Thyroid gland (tissue), 4 donors: ENCODE measurements at places on chromosomes 16 and 17.

- no peak for DNase-seq
These were observed 8.1 kb downstream of the SMURF2 start for GRCh38 chr17:64653985-64654355.

- DNase-seq, result no peak
These were observed 9.9 kb downstream of the HAP1 start for GRCh38 chr17:41724476-41725050.

DNA sequence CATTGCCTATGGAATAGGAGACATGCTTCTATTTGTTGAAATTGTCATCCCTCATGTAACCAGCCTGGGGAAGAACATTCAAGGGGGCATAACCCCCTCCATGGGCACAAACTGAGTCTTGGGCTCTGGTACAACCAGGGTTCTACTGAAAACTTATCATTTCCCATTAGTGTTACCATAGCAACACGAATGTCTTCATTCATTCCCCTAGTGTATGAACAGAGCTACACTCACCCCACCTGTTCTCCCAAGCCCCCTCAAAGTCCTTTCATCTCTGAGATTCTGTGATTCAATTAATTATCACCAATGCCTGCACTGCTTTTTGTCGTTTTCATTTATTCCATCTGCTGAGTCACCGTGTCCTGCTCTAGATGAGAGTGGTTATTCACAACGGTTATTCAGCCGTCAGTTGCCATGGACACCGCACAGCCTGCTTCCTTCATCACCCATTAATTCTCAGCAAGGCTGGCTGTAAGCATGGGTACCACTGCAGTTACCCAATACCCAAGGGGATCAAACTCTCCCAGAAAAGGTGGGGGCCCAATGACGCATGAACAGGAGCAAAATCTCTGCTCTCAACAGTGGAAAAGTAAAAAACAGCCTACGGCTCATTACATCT is 1.6 kb upstream of the GAST start:
- DNase-seq, result no peak

GRCh38 chr16:57113042-57113453 is 20.7 kb downstream of the CPNE2 start:
- DNase-seq, result peak; percentile 83

DNA sequence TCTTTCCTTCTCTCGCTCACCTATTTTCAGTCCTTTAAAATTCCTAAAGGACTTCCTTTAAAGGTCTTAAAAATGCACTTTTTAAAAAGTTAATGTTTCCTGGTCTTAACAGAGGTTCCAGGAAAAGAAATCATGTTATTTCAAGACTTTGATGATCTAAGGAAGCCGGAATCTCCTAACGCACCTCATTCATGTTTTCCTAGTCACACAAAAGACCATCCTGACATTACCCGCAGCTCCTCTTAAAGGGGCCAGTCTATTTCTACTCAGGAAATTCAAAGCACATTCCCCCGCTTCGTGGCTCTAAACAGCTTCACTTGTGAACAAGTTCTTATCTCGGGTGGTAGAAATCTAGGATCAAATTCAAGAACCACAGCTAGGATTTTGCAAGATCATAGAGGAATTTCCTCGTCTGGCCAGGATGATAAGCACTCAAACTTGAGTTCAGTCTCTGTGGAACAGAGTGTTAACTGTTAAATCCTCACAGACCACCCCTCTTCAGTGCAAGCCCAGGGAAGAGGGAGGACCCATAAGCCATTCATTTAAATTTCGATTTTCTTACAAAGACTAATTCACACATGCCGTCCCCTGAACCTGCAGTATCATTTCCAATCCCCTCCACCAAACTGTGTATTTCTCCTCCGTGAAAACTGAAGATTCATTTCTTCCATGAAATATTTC is 137.1 kb upstream of the AXIN2 start:
- DNase-seq, result no peak

- no peak for DNase-seq
These were observed 21.1 kb upstream of the KRT24 start for GRCh38 chr17:40724656-40725055.

- DNase-seq, result no peak
These were observed 658 bp downstream of the RAB5C start for GRCh38 chr17:42153919-42154742.

DNA sequence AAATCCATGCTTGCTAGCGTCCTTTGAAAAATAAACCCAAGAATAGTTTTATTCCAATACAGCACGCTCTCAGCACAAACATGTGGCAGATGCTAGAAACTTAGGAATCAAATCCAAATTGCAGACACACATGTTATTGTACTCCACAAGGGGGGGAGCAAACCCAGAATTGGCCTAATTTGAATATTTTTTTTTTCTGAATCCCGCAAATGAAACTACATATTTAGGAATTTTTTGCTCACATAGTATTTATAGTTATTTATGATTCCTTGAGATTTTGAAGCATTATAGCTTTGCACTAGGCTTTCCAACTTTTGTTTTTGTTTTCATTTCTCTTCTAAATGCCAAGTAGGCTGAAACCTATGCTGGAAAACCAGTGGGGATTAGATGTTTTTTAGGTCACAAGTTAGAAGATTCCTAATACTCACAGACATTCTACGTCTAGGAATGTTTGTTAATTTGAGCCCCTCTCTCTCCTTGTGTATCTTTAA is 59.3 kb upstream of the CDH11 start:
- no peak for DNase-seq

GRCh38 chr17:43051969-43052368 is 26.9 kb downstream of the RND2 start:
- DNase-seq, result no peak

GRCh38 chr16:54062361-54063278 is 224.0 kb downstream of the IRX3 start:
- no peak for DNase-seq

- DNase-seq, result no peak
These were observed 103.1 kb downstream of the SOX9 start for GRCh38 chr17:72223866-72224291.

DNA sequence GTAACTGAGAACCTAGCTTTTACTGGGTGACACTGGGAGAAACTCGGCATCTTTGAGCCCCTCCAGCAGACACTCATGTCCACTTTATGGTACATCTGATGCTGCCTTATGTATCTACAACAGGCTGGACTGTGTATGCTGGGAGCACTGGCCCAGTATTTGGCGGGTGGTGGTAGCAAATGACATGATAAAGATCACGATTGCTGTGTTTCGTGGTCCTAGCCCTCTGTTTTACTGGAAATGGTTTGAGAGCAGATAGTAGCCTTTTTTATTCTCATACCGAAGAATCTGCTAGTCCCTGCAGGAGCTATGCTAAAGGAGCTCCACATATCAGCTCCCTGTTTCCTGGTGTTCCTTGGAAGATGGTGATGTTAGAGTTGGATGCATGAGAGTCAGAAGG is 150.3 kb downstream of the CCDC182 start:
- no peak for DNase-seq

- DNase-seq, result no peak
These were observed 14.2 kb upstream of the CCL1 start for GRCh38 chr17:34377078-34377823.

GRCh38 chr16:595094-595528 is 5.2 kb downstream of the RAB40C start:
- no peak for DNase-seq

- DNase-seq, result no peak
These were observed 527 bp upstream of the MGAT5B start for GRCh38 chr17:76867578-76868175.

GRCh38 chr16:65908568-65908967 is 457.9 kb upstream of the CDH5 start:
- no peak for DNase-seq

DNA sequence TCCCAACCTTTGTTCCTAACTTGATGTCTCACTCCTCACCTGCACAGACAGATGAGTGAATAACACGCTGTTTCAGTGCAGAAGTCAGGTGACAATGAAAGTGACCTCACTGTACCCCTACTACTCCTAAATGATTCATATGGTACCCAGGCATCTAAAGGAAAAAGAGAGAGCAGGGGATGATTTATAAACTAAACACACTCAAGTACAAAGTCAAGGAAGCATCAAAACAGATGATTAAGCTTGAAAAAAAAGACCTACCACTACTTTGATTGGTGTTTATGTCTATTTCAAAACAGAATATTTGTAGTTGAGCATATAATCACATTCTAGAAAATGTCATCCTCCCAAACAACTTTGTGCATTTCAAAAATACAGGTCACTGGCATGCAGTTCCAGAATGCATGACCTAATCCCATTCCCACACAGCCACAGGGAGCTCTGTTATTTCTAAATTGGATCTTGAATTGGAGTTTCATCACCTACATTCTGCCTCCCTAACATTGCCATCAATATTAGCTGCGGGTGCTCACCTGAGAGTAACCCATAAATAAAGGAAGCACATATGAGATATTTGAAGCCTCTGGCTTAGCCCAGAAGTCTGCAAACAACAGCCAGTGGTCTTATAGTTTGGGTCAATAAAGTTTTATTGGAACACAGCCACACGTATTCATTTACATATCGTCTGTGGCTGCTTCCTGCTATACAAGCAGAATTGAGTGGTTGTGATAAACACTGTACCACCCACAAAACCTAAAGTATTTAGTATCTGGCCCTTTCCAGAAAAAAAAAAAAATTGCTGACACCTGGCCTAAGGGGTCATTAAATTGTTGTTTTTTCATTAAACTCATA is 14.0 kb downstream of the HS3ST3A1 start:
- DNase-seq, result no peak

DNA sequence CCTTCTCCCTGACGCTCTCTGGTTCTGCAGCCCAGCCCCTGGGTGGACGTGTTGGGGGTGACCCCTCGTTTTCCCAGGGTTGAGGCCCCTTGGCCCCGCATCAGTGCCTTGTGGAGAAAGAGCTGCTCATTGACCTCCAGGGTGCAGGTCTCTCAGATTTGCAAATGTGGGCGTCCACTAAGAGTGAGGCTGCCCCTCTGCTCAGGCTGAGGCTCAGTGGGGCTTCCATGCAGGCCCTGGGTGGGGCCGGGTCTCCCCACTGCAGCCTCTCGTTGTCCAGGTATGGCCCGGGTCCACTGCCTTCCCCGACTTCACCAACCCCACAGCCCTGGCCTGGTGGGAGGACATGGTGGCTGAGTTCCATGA is 9.0 kb downstream of the GAA start:
- no peak for DNase-seq

DNA sequence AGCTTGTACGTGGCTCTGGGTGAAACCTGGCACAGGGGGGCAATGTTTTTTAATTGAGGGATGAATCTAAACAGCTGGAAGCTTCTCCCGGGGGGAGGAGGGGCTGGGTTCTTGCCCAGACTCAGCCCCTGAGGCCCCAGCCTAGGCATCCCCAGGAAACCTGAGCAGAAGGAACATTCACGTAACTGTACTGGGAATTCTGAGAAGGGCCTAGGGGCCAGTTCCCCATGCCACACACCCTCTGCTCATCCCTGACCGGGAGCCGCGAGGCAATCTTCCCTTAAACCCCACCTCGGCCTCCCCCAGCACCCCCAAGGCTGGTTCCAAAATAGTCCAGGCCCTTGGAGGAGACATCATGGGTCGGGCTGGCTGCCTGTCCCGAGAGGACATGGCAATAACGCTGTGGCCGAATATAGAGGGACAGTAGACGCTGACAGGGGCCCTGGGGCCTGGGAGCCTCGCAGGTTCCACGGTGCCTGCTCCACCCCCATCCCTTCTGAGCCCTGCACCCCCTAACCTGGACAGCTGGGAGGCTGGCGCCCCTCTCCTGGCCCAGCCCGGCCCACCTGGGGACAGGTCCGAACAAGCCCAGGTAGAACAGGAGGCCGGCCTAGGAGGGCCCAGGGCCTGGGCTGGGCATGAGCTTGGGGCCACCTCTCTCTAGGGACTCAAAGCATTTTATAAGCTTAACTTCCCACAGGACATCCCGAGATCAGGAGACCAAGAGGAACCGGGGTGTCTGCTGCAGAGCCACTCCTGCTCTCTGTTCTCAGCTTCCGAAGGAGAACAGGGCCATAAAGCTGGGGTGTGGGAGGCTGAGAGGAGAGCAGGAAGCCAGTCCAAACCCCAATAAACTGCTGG is 83.2 kb upstream of the TOB1 start:
- DNase-seq, result no peak

- no peak for DNase-seq
These were observed 15.1 kb downstream of the C16orf54 start for GRCh38 chr16:29730649-29731048.

DNA sequence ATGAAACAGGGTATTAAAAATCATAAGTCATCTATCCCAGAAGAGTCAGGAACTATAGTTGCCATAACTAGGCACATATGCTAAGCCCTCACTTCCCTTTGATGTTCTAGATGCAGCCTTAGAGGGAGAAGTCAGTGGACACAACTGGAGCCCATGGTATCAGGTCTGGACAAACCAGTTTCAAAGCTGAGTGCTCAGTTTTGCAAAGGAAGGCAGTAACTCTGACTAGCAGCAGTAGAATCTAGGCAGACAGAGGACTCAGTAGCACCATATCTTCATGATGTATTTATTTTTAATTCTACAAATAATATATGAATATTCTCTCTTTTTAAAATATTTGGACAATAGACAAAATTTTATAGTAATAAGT is 11.7 kb upstream of the FAM20A start:
- DNase-seq, result no peak

DNA sequence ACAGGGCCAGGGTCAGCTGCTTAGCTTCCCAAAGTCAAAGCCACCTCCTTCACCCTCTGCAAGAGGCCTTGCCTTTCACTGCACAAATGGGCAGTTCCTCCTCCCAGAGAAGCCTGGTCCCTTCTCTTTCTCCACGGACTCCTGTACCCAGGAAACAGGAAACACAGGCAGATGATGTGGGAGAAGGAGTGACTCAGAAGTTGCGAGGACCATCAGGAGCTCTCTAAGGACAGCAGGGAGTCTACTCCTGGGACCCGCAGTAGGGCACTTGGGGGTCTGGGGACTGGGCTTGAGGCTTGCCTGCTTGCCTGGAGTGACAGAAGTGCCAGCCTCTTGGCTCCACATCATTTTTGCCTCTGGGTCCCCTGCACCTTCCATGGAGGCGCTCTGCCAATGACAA is 47.4 kb upstream of the KSR1 start:
- DNase-seq, result no peak

DNA sequence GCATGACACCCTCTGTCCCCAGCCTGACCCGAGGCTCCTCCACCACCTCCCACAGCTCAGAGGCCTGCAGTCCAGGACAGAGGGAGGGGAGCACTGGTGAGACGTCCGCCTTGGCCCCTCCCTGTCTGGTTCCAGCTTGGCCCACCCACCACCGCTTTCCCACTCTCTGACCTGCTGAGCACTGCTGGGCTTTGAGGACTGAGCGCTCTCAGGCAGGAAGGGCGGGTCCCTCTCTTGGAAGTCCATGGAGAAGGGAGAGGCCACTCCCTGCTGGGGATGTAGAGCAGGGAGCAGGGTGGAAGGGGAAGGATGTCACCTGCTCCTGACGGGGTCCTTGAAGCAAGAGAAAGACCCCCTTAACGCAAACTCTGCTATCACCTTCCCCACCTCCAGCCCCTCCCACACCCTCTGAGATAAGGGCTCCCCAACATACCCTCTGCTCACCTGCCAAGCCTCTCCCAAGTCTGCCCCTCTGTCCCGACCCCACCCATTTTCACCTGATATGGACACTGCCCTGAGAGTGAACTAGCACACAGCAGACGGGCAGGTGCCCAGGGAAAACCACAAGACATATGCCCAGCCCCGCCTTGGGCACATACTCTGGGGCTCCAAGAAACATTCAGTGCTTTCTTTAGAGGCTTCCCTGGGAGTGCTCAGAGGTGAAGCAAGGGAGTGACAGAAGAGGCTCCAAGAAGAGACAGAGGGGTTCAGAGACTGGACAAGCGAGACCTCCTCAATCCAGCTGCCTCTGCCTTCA is 1.4 kb downstream of the OSBPL7 start:
- DNase-seq, result no peak

GRCh38 chr16:71882505-71883167 is 1.3 kb downstream of the ZNF821 start:
- peak; percentile 68 for DNase-seq
